ENCODE measurements at places on chromosomes 4 and X. TPM values are rescaled to one million over a fixed set of nuclear protein-coding genes. Genes with fewer than 3 reads are reported as not detected.

GRCh38 chr4:79578606-79579005, 170.6 kb upstream of the GK2 start:
- peak; percentile 4 for DNase-seq

GABRE gene
- total RNA-seq: 2.3 TPM

DCX gene
- not detected for total RNA-seq

GRCh38 chr4:8895295-8895694, 23.7 kb upstream of the HMX1 start:
- DNase-seq: no peak

DNA sequence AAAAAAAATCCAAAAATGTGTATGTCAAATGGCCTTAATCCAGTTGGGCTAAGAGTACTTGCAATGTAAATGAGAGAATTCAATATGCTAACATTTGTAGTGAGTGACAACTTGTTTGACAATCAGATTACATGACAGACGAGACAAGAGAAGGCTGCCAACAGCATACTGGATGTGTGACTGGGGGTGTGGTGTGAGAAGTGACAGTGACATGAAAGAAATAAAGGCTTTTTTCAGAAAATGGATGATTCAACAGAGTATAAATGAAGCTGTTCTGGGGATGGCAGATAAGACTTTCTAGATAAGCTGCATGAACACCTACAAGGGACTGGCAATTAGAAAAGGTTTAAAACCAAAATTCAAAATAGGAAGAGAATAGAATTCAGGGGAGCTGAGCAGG, 143.4 kb downstream of the CENPC start:
- no peak for DNase-seq

DNA sequence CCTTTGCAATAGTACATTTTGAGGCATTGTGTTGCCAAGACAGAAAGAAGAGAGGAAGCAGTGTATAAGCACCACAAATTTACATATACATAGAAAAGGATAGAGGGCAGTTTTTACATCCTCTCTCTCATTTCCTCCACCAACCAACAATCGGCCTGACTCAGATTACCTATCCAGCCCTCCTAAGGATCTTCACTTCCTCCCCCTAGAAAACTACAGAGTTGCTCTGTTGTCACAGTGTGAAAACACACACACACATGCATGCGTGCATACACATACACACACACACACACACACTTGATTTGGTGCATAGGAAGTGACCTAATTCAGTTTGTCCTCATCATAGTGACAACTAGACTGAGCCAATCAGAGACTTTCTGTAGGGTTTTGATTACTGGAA, 98.8 kb upstream of the SPRY1 start:
- DNase-seq: no peak

MAGEB2 gene
- total RNA-seq: 0.78 TPM

TLR6 gene
- total RNA-seq: 4.0 TPM

CCNG2 gene
- total RNA-seq: 23.9 TPM

- peak; percentile 16 for DNase-seq
These were observed 9.3 kb downstream of the RNF4 start for GRCh38 chr4:2478229-2478628.

DNA sequence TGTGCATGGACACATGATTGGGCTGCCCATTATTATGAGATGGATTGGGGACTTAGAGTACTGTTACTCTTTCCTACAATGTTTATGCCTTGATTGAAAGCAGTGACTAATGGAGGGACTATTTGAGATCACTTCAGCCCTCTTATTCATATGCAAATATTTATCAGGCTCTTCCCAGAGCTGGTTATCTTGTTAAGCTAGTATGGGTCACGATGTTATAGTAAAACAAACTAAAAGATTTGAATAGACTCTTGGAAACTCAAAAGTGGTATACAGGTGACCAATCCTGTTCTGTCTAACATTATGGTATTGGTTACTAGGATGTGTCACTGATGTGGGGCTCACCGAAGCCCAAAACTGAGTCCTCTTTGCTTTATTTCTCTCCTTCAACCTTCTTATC, 306.2 kb upstream of the CASK start:
- DNase-seq: no peak

- DNase-seq: peak; percentile 43
These were observed 34.5 kb downstream of the STBD1 start for GRCh38 chr4:76341063-76341462.

DNA sequence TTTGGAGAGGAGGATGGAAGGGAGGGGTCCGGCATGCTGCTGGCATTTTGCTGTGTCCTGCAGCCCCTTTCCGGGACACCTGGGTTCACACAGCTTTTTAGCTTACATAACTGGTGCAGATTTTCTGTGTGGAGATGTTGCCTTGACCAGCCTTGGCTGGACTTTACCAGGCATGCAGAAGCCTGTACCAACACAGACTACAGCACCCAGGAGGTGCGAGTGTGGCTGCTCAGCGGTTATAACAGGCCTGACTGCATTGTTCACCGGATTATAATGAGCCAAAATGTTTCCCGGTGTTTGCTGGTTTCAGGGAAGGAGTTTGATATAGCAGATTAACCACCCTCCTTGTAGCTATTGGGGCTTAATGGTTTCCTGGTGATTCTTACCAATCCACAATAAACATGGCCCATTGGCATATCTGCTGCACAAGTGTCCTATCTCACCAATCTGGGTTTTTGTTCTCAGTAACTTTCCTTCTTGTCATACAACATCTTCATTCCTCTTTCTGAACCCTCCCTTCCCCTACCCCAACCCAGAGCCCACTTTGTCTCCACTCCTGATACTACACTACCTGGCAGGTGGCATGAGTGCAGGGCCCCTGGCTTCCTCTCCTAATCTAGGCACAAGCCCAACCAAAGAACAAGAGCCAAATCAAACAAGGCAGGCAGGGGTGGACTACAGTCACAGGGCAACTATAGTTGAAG, 3.9 kb downstream of the RPL10 start:
- no peak for DNase-seq

DNA sequence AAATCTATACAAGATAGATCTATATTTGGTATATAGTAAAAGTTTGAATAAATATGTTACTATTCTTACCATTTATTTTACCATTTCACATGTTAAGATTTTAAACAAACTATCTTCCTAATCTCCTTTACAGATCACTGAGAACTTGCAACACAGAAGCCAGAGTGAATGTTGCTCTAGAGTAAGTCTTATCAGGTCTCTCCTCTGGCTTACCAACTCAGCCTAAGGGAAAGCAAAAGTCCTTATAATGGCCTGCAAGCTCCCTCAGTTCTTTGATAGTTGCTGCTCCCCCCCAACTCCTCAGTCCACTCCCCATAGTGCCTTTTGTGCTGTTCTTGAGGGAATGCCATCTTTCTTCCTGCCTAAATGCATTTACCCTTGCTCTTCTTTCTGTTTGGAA, 25.7 kb upstream of the SLC7A11 start:
- no peak for DNase-seq

- DNase-seq: peak; percentile 87
These were observed 7.2 kb upstream of the C1QTNF7 start for GRCh38 chr4:15420642-15421041.

GRCh38 chrX:48045410-48046311, 25.8 kb downstream of the ZNF630 start:
- peak; percentile 48 for DNase-seq

YIPF6 gene
- total RNA-seq: 30.6 TPM

SPARCL1 gene
- 0.39 TPM for total RNA-seq

HSFX1 gene
- total RNA-seq: 0.36 TPM

GRCh38 chr4:1232661-1233621, 16.0 kb downstream of the CTBP1 start:
- no peak for DNase-seq

DNA sequence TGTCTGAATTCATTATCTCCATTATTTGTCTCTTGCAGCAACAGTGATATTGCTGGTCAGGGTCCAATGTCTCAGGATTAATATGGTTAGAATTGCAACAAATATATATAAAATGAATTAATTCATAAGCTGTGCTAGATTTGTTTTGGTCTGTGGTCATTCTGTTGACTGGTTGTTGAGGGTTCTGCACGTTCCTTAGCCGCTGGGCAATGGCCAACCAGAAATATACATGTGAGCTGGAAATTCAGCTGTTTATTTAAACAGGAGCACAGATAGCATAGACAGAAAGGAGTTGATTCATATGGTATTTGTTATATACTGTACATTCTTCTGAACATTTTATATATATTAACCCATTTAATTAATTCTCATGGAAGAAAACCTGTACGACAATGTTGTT, 100.8 kb downstream of the RPA4 start:
- no peak for DNase-seq

DNA sequence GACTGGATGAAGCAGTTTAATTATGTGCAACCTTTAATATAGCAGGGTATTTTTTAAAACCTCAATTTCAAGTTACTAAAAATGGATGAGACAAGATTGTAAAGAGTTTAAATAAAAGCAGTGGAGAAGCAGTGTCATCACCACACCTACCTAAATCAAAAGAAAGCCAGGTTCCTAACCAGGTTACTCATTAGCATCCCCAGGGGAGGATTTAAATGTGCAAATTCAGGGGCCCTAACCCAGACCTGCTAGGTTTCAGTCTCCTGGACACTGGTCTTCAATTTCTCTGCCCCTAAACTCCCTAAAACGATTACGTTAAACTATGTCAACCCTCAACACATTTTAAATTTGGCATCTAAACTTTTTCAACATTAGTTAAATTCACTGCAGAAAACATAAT, 116.9 kb upstream of the KLF3 start:
- DNase-seq: no peak

MGST2 gene
- 8.5 TPM for total RNA-seq

GRCh38 chr4:147560625-147561024, 56.6 kb upstream of the TMEM184C start:
- no peak for DNase-seq

- peak; percentile 45 for DNase-seq
These were observed 33.3 kb upstream of the GALNT7 start for GRCh38 chr4:173135241-173135847.

MPP1 gene
- total RNA-seq: 13.8 TPM

- no peak for DNase-seq
These were observed 78.5 kb upstream of the NAF1 start for GRCh38 chr4:163245044-163245728.

- no peak for DNase-seq
These were observed 135.7 kb upstream of the ANXA10 start for GRCh38 chr4:167956676-167957075.

DNA sequence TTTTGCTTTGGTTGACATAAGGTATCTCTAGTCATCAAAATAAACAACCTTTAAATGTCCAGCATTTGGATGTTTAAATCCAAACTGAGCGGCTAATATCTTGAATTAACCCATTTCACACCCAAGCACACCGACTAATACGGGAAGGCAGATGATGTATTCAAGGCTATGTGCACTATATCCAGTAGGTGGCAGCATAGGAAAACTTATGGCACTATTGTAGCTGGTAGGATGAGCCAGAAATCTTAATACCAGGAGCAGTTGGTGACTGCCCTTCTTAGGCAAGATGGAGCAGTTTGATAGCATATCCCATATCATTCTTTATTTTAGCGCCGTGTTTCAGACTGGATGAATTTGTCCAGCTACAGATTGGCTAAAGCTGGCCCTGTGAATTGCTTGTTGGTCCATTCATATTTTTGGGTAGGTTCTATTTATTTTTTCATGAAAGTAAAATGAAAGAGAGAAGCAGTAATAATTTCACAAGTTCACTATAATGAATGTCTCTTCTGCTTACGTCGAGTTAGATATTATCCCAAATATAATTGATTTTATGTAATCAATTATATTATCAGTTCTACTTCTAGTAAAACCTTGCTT, 24.4 kb downstream of the UCHL1 start:
- DNase-seq: peak; percentile 67

DACH2 gene
- not detected for total RNA-seq

DNA sequence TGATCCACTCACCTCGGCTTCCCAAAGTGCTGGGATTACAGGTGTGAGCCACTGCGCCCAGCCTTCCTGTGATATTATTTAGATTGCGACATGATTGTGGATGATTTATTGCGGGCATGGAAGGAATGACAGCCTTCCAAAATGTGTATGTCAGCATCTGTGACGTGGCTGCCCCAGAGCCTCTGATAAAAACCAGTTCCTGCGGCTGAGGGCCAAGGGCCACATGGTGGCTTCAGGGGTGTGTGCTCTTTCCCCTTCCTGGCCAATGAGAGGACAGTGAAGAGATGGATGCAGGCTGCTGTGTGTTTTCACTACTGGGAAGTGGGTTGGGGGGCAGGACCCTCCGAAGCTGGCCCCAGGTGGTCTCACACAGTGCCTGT, 57.4 kb upstream of the HGFAC start:
- no peak for DNase-seq

DNA sequence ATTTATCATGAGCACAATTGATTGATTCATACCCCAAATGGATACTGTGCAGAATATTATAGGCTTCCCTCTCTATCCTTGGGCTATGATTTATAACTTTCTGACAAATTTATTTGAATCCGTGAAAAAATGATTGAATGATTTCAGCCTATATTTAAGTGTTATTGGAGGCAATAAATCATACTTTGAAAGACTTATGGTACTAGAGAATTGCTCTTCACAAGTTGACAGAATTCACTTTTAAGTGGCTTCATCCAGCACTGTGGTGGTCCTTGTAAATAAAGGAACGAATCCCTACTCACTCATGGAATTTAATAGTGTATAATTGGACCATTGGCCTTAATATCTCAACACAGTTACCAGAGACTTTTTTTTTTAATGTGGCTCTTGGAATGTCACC, 174.8 kb upstream of the TLL1 start:
- DNase-seq: no peak

- DNase-seq: peak; percentile 74
These were observed 1.3 kb upstream of the FAT4 start for GRCh38 chr4:125313497-125313896.

GASK1B gene
- total RNA-seq: 1.2 TPM

- no peak for DNase-seq
These were observed 36.4 kb upstream of the UGT2B4 start for GRCh38 chr4:69532125-69532524.

ADRA2C gene
- 0.24 TPM for total RNA-seq

CTAG2 gene
- total RNA-seq: not detected

DNA sequence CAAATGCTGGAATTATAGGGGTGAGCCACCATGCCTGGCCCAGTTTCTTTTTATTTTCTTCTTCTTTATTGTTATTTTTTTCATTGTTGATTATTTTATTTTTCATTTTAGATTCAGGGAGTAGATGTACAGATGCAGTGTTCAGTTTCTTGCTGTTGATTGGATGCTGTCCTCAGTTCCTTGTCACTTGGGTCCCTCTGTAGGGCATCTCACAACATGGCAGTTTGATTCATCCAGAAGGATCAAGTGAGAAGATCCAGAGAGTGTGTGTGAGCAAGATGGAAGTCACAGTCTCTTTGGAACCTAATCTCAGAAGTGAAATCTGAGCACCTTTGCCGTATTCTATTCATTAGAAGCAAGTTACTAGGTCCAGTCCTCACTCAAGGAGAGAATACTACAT, 20.9 kb downstream of the HMGB3 start:
- DNase-seq: peak; percentile 40

DCAF8L1 gene
- total RNA-seq: not detected

DNA sequence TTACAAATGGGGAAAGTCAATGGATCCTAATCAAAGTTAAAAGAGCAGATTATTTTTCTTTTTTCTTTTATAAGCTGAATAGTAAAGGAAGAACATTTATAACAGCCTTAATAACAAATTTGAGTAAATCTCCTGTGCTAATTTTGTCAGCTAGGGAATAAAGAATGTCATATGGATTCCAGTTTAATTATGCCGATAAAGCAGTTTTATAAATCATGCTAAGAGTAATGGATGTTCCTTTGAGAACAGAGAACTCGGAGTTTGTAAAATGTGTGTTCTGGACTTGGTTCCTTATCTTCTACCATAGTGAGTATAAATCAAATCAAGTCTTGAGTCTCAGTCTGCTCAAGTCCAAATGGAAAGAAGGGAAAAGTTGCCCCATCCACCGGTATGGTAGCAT, 180.3 kb upstream of the FTHL17 start:
- no peak for DNase-seq

GRCh38 chr4:38976308-38976707, 55.9 kb downstream of the TMEM156 start:
- no peak for DNase-seq

HSFX2 gene
- 0.96 TPM for total RNA-seq

Data from RPMI7951 (cell line).